ENCODE measurements at places on chromosomes 4 and X.

GRCh38 chr4:159047478-159048165 lies 55.3 kb upstream of the RAPGEF2 start:
- no peak for DNase-seq

GRCh38 chr4:181688432-181688831 lies 554.8 kb upstream of the TENM3 start:
- no peak for DNase-seq

- DNase-seq = peak; percentile 52
Observed at GRCh38 chrX:139559383-139560042, 29.0 kb downstream of the F9 start.

GRCh38 chrX:44265559-44265958 lies 77.9 kb downstream of the EFHC2 start:
- DNase-seq = no peak

GRCh38 chrX:71321731-71322130 lies 20.2 kb downstream of the ITGB1BP2 start:
- DNase-seq = no peak

DNA sequence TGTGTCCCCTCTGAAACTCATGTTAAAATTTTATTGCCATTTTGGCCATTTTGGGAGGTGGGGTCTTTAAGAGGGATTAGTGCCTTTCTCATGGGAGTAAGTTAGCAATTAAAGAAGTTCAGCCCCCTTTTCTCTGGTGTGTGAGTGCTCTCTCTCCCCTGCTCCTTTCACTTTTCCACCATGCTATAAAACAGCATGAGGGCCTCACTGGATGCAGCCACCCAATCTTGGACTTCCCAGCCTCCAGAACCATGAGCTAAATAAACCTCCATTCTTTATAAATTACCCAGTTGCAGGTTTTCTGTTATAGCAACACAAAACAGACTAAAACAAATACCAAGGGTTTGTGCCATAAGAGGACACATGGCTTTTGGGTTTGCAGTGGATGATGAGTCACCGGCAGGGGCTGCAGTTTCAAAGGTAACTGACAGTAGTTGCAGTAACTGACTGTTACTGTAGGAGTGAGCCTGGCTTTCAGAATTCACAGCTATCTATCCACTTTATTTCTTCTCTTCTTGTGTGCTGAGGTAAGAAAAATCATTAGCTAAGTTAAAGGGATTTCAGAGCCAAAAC lies 121.5 kb downstream of the PPEF1 start:
- DNase-seq = no peak

DNA sequence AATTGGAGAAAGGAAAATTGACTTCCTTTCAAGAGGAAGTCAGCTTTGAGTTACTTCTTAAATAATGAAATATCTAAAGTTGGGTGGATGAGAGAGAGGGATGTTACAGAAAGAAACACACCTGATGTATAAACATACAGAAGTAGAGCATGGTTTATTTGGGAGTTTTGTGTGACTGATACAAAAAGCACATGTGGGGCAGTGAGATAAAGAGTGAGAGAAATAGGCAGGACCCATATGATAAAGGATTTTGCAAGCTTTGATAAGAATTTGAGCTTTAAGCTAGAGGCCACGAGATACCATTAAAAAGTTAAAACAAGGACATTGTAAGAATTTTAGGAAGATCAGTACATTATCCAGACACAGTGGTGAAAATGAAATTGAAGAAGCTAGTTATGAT lies 263.3 kb upstream of the GPRIN3 start:
- DNase-seq = no peak

DNA sequence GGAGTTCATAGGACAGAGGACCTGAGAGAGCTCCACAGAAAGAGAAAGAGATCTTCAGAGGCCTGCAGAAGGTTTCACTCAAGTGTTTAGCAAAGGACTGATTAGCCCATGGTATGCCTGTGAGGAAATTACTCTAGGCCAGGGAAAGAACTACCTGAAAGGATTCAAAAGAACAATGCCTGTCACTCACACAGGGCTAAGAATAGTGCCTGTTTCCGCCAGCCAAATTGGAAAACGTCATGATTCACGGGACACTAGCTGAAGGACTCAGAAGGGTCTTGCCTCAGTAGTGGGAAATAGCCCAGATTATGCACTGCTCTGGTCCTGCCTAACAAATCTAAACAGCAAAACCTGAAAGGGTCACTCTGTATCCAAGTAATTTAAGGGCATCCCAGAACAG lies 21.1 kb downstream of the SYTL4 start:
- DNase-seq = no peak

GRCh38 chrX:13167481-13168231 lies 123.2 kb upstream of the FAM9C start:
- DNase-seq = no peak

Data from ACHN (cell line).